Femur (tissue), 1 donor: ENCODE measurements at places on chromosomes 5 and 9.

DNA sequence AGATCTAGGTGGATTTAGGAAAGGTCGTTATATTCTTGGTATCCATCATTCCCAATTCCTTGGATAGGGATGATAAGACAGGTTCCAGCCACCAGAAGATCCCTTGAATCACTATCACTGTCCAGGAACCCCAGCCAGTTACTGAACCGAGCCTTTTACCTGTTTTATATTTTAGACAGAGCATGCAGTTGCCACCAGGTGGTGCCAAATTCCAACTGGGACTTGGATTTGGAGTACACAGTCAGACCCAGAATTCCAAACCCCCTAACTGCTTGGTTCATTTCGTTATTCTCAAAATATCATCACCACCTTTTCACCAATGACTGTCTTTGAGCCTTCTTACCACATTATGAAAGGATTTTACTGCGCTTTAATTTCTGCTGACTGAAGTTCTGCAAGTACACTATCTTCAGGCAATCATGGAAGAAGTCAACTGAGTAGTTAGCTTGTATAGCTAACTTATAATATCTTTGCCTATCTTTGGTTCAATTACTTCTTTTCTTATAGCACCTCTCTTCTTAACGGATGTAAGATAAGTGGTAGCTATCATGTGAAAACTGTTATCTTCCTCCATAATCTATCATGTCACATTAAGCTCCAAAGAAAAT, 191.8 kb downstream of the PRR16 start:
- DNase-seq = no peak

DNA sequence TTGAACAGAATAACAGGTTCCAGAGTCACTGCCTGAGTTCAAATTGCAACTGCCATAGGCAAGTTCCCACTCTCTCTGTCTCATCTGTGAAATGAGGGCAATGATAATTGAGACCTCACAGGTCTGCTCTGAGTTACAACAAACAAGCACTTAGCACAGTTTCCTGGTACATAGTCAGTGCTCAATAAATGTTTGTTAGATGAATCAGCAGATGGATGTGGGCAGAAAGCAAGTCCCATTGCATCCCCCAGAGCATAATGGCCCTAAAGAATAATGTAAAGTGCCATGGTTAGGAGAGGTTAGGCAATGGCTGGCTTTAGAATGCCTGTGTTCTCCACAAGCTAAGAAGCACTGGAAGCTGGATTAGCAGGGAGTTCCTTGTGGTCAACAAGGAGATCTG, 136.5 kb upstream of the LARP1 start:
- DNase-seq = no peak

GRCh38 chr5:92019376-92019990, 636.4 kb upstream of the ARRDC3 start:
- DNase-seq = no peak

DNA sequence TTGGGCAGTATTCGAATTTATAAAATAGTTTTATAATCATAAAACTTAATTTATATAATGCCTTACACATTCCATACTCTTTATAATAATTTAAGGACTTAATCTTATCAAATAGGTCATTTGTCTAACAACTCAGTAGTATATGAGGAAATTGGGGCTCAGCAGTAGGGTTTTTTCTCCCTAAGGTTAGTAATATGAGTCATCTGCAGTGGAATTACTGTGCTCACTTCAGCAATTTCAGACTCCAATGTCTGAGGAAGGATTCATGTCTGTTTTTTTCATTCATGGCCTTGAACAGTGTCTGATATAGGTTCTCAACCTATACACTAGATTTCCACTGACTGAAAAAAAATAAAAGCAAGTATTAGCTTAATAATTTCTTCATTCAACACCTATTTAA, 7.4 kb downstream of the DMRTA1 start:
- DNase-seq = no peak

DNA sequence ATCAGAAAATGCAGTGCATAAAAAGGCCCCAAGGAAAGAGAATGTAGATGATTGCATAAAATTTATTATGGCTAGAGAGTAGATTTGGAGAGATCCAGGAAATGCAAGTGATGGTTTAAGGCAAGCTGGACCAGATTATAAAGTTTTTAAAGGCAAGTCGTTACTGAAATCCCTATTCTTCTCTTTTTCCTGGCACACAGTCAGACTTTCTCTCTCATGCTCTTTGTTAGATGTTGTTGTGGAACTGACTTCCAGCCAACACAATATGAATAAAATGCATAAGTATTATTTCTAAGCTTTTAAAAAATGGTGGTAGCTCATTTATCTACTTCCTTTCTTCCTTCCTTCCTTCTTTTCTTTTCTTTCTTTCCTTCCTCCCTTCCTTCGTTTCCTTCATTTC, 1085.4 kb upstream of the CDH6 start:
- no peak for DNase-seq

DNA sequence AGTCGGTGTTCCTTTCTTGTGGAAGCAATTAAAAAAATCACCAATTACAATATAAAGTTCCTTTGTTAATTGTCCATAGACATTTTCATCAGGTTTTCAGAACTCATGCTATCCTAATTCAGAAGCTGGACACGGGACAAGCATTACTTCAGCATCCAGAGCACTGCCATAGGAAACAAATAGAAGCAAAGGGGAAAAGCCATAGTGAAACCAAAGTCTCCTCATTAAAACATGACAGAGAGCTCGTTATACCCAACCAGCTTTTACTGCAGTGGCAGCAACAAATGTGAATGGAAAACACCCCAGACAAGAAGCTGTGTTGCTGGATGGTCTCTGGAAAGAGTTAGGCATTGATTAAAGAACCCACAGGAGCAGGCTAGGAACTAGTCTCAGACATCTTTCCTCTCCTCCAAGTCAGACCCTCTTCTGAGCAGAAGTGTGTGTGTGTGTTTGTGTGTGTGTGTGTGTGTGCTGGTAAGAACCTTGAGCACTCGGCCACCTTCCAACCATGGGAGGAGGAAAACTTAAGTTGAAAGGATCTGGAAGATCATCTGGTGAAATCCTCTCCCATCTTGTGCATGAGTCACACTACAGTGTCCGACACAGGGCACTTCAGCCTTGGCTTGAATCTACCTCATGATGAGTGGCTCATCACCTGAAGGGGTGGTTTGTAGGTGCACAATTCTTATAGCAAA, 162.6 kb upstream of the ADAMTS16 start:
- DNase-seq = peak; percentile 28

- DNase-seq = no peak
Observed at GRCh38 chr5:20102293-20102692, 114.3 kb upstream of the CDH18 start.

- no peak for DNase-seq
Observed at GRCh38 chr5:60649288-60649917, 50.6 kb downstream of the DEPDC1B start.

DNA sequence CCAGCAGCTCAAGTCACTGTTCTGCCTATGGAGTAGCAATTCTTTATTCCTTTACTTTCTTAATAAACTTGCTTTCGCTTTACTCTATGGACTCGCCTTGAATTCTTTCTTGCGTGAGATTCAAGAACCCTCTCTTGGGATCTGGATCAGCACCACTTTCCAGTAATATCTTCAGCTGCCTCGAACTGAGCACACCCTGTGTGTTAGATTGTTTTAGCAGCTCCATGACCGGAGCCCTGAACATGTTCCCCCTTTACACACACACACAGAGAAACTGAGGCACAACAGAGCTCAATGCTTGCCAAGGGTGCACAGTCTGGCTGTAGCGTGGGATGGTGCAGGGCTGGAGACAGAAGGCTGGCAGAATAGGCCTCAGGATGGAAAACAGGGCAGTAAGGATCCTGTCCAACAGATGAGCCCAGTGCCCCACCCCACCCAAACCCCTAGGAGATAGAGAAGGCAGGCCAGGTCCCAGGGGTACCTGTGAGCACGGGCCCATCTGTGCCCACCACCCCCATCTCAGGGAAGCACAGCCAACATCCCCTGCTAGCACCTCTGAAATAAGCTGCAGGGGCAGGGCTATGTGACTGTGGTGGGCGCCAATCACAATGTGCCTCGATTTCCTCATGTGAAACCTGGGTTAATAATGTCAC, 27.9 kb downstream of the BICD2 start:
- DNase-seq = peak; percentile 21

DNA sequence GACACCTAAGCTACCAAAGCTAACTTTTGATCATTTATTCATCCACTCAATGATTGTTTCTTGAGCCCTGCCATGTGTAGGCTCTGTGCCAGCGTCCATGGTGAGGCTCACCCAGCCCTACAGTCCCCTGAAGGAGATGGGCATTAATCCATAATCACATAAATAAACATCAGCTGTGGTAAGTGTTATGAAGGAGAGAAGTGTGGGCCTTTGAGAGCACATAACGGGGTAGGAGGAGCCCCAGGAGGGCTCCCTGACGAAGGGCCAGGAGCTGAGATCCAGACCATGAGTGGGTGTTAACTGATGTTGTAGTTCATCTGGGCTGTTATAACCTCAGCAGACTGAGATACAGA, 53.9 kb upstream of the AFAP1L1 start:
- no peak for DNase-seq

- no peak for DNase-seq
Observed at GRCh38 chr5:12885018-12885417, 980.8 kb upstream of the CTNND2 start.

DNA sequence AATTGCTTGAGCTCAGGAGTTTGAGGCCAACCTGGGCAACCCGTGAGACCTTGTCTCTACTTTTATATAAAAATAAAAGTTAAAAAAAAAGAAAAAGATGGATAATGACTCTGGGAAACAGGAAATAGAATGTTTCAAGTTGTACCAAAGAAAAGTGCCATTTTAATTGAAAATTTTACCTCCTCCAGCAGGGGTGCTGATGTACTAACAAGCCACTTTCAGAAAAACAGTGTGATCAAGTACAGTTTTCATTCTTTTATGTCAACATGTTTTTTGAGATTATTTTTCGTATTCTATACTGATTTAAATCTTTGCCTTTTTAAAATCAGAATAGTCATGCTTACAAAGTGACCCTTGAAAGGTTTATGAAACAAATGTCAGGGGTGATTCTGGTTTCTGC, 30.8 kb downstream of the F2R start:
- no peak for DNase-seq

GRCh38 chr9:19481121-19481870, 72.5 kb downstream of the ACER2 start:
- peak; percentile 40 for DNase-seq

- DNase-seq = no peak
Observed at GRCh38 chr5:108557686-108558085, 175.8 kb upstream of the FBXL17 start.

GRCh38 chr9:104923740-104924139, 4.2 kb downstream of the ABCA1 start:
- no peak for DNase-seq

DNA sequence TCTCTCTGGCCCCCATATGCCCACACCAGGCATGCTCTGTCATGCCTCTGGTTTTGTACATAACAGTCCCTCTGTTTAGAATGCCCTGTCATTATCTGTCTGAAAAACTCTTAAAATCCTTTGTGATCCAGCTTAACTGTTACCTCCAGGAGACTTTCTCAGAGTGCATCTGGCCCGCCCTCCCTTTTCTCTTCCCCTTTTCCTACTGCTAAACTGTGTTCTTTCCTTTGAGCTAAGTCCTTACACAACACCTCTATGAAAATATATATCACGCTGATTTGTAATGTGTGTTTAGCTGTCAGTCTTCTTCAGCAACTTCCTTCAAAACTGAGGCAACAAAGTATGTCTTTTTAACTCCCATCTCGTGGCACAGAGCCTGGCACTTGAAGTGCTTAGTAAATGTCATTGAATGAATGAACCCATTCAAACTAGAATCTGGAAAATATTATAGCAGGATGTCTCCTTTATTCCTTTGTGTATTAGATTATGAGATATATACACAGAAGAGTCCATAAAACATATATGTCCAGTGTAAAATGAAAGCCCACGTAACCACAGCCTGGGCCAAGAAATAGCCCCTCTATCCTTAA, 166.2 kb upstream of the KLF9 start:
- DNase-seq = no peak

DNA sequence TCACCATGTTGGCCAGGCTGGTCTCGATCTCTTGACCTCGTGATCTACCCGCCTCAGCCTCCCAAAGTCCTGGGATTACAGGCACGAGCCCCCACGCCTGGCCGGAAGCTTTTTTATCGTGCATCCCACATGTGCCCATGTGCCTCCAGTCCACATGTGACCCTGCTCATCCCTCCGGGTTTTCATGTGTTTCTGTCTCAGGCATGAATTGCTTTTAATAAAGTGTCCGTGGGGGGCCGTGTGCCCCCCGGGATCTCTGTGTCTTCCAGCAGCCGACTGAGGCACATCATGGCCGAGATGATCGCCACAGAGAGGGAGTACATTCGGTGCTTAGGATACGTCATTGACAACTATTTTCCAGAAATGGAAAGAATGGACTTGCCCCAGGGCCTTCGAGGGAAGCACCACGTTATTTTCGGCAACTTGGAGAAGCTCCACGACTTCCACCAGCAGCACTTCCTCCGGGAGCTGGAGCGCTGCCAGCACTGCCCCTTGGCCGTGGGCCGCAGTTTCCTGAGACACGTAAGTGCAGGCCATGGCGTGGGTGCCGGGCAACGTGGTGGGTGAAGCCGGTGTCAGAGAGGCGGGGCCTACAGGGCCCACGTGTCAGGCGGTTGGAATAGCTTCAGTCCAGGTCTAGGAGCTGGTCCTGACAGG, 22.1 kb upstream of the LRRC14B start:
- peak; percentile 56 for DNase-seq

- no peak for DNase-seq
Observed at GRCh38 chr9:112093870-112094216, 81.3 kb downstream of the SUSD1 start.

DNA sequence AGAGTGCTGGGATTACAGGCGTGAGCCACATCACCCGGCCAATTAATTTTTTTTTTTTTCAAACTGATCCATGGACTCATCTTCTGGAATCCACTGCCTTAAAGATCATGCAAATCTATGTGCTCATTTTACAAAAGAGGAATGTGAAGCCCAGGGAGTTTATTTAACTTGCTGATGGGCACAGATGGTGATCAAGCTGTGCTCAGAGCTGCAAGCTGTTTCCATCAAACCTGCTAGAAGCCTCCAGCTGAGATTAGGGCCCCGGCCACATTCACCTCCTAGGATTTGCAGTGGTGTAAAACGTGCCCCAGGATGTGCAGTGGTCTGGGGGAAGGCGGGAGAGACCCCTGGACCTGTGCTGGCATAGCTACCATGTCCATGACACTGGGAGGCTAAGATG, 56.1 kb upstream of the TUT7 start:
- DNase-seq = no peak
